ENCODE measurements at places on chromosomes 1 and 21.
A peak's percentile ranks its signal among the peaks of the same experiment; 100 is the strongest.

GRCh38 chr1:23097316-23097715 is 71.3 kb downstream of the LUZP1 start:
- ATAC-seq, result no peak

- ATAC-seq, result no peak
Observed at GRCh38 chr1:2928366-2929325, 92.6 kb upstream of the ACTRT2 start.

- ATAC-seq, result no peak
Observed at GRCh38 chr1:234957330-234958065, 171.1 kb downstream of the TOMM20 start.

DNA sequence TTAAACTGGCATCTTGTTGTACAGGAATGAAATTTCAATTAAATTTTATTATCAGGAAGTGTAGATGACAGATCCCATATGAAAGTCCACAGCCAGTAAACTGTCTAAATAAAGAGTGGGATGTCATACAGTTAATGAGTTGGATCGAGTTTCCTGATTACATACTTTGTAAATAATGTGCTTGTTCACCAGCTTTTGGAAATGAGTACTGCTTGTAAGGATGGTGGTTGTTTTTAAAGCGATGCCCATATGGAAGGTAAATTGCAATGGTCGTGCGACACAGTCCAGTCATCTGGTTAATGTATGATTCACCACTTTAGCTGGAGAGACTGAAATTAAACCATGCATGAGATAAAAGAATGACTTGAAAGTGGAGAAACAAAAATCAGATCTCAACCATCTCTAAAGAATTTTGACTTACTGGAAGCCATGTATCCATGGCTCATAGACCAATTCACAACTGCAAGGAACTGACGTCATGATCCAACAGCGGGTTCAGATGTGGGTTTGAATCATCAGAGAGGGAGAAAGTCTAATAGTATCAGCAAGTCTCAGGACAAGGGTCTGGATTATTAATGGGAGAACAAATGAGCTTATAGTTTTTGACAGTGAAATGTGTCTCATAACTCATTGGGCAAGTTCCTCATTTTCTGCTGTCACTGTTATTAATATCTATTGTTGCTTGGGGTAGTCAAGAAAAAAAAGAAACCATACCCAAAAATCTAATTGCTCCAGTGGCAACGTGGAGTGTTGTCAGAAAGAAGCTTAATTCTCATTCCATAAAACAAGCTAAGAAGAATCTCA is 49.0 kb downstream of the MAP10 start:
- ATAC-seq, result no peak

DNA sequence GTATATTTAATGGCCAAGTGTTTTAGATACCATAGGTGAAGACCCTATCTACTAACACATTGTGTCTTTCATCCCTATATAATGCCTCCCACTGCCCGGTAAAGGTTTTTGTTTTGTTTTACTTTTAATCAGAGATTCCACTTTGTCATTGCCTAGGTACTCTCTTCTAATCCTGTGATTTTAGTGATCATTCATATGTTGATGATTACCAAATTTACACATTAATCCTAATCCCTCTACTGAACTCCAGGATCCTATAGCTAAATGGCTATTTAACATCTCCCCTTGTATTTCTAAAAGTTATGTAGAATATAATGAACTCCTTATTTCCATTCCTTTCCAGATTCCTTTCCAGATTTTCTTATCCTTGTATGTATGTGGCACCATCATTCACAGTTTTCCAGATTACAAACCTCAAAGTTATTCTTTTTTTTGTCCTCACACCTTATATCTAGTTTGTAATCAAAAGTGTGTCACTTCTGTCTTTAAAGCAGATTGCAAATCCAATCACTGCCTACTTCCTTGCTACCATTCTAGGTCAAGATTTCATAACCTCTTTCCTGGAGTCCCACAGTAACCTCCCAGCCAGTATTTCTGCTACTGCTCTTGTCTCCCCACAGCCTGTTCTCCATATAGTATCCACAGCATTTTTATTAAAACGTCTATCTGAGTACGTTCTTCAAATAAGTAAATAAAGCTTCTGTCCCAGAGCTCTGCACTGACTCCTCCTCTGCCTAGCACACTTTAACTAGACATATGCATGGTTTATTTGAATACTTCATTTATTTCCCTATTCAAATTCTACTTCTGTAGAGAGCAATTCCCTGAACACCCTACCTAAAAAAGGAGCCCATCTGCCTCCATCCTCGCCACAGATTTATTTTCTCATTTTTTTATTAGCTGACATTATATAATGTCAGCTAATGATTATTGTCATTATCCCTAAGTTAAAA is 157.8 kb downstream of the KCNT2 start:
- no peak for ATAC-seq

- no peak for ATAC-seq
Observed at GRCh38 chr1:44945967-44946366, 40.4 kb downstream of the EIF2B3 start.

DNA sequence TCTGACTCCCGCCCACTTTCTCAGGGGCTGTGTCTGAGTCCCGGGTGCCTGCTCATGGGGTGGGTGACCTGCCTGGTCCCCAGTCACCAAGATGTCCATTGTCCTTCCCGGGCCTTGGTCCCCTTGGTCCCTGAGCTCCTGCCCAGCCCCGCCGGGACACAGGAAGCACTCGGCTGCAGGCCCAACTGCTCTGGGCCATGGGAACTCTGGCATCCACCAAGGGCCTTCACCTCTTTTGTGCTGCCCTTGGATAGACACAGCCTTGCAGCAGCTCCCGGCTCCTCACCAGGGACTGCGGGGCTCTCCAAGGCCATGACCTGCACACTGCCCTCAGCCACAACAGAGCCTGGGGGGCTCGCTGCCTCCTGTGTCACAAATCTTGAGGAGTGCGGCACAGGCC is 22.1 kb upstream of the MX1 start:
- ATAC-seq, result no peak

GRCh38 chr1:29397256-29397590 is 160.9 kb downstream of the PTPRU start:
- no peak for ATAC-seq

DNA sequence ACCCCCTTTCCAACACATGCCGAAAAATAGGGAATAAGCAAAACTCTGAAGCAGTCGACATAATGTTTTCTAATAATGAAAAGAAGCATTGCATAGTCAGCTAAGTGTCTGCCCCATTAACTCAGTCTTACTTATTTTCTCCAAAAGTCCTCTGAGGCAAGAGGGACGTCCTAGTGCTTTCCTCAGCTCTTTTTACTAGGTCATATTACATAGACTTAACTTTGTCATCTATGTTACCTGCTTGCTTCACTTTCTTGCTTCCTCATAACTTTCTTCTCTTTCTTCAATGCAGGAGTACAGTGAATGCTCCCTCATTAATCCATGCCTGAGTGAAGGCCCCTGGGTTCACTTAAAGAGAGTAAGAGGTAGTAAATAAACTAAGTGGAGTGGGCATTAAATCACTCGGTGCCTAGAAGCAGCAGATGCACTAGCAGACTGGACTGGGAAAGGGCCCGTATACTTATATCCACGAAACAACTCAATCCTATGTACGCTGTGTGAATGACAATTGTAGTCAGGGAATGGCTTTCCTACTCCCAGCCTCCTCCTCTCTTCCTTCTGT is 210.5 kb upstream of the SPAG17 start:
- ATAC-seq, result no peak

GRCh38 chr1:57440096-57440495 is 16.2 kb upstream of the DAB1 start:
- ATAC-seq, result no peak

DNA sequence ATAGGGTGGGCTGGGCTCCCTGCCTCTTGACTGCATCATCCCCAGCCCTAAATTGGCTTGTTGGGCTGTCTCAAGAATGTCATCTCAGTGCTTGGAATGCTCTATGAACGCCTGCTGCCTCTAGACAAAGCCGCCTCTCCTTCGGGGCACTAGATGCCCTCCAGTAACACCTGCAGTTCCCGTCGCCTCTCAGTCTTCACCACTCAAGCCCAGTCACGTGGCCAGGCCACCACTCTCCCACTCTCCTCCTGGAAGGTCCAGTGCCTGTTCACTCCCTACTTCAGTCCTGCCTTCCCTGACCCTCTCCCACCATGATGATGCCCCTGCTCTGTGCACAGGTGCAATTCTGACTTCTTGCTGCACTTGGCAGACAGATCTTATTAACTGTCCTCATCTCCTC is 7.0 kb downstream of the TAS1R2 start:
- no peak for ATAC-seq

GRCh38 chr1:154669464-154670282 is 61.7 kb upstream of the ADAR start:
- ATAC-seq, result peak; percentile 94

- ATAC-seq, result peak; percentile 95
Observed at GRCh38 chr21:34707876-34708325, 39.1 kb downstream of the CLIC6 start.

GRCh38 chr1:162846256-162847212 is 14.4 kb downstream of the CCDC190 start:
- no peak for ATAC-seq

DNA sequence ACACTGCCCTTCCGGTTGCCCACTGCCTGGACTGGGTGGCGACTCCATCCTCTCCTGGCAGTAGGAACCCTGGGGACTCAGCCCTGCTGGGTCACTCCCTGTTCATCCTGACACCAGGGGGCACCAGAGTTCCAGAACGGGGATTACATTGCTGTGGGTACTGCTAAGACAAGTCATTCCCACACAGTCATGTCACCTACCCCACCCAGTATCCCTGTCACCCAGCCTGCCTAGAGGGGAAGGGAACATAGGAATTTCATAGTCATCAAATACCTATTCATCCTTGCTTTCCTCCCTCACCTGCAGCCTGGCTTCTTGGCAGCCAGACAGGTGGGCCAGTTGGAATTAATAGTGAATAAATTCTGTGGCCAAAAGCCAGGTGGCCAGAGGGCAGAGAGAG is 9.8 kb upstream of the SFN start:
- ATAC-seq, result peak; percentile 72

- ATAC-seq, result no peak
Observed at GRCh38 chr1:205118752-205119151, 3.0 kb downstream of the RBBP5 start.

- ATAC-seq, result no peak
Observed at GRCh38 chr1:25051504-25051903, 121.4 kb upstream of the RUNX3 start.

DNA sequence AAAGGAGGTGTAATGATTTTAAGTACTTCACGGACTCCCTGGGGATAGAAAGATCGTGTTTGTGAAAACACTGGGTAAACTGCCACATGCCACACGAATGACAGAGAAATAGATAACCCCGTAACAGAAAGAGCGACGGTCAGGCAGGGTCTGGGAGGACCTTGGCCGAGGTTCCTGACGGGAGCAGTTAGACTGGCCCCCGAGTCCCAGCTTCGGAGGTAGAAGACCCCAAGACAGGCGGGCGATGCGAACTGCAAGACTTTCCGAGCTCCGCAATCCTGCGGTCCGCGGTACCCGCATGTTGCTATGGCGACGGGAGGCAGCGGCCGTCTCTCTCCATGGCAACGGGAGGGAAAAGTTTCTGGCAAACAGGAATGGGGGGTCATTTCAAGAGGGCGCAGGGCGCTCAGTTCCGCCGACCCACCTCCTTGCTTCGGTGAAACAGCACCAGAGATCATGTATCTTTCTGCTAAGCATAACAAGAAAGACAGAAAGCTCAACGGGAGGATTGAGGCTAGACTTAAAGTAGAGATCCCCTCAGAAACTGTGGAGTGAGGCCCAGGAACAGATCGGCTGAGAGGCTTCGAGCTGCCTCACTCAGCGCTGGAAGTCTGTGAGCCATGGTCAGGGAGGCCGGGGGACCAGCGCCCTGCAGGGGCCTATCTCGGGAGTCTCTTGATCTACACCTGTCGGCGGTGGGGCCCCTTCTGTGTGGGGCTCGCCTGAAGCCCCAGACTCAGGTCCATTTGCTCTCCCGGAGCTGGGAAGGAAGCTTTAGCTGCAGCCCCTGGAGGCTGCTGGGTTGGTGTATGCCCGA is 685 bp upstream of the SYT6 start:
- ATAC-seq, result no peak

GRCh38 chr1:65083263-65083896 is 64.6 kb upstream of the AK4 start:
- peak; percentile 75 for ATAC-seq

DNA sequence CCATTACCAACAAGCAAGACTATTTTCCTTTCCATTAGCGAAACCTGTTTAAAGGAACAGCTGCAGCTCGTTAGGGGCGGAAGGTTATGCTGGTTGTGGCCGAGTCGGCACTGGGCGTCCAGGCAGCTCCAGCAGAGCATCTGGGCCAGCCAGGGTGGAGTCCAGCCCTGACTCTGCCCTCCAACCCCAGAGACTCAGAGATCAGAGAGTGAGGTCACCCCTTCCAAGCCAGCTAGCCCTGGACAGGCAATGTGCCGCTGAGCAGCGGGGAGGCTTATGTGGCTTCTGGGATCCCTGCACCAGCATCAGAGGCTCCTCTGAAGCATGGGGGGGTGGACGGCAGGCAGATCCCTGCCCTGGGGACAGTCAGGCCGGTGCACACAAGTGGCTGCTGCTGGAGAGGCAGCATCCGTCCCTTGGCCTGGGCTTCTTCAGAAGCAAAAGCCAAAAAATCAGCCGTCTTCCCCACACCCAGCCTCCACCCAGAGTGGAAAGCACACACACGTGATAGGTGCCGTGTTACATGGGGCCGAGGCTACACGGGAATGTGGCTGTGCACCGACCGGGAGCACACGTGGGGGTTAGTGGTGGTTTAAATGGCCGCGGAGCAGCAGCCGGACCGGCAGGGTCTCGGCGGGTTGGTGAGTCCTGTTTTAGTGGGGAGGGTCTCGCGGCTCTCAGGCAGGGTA is 30.1 kb downstream of the SLC66A1 start:
- ATAC-seq, result no peak

GRCh38 chr1:117112047-117112717 is 9.4 kb downstream of the TRIM45 start:
- ATAC-seq, result no peak

DNA sequence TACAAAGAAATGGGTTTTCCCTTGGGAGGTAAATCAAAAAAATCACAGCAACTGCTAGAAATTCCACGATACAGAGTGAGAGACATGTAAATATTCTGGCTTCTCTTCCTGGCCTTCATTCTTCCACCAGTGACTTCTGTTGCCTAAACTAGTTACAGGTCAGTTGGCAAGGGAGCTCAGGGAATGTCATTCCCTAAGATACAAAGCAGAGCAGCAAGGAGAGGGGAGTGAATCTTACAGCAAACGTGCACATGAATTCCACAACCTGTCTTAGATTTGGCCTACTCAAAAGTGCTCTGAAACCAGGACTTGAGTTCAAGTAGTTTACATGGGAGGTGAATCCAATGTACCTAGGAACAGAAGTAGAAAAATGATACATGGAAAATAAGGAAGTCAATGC is 445.3 kb upstream of the LRRC7 start:
- ATAC-seq, result no peak

- ATAC-seq, result no peak
Observed at GRCh38 chr1:155648207-155649147, 38.5 kb downstream of the MSTO1 start.

GRCh38 chr1:31745096-31745945 is 18.8 kb downstream of the ADGRB2 start:
- peak; percentile 42 for ATAC-seq
